NCI-H226 (cell line): ENCODE measurements at places on chromosomes 6 and 20.

DNA sequence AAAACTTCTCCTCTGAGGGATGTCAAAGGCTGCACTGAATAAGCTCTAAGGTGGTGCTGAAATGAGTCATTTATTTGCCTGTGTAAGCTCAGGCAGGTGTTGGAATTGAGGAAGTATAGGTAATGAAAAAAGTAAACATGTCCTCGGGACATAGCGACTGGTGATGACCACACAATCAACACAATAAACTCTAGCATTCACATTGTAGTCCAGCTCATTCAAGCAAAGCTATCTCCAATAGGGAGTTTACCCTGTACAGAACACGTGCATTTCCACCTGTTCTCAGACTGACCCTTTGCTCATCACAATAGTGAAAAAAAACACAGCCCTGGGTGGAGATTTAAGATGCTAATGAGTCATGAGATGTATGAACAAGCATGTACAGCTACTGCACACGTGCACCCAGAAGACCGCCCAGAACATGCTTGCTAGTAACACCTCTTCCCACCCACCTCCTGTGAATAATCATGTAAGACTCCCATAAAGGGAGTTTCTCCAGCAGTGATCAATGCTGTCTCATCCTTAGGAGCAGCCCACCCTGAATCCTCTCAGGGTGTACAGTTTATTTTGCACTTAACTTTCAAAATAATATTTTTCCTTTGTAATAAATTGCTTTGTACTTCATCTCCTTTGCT is 33.0 kb upstream of the POU5F1 start:
- peak; percentile 69 for DNase-seq

DNA sequence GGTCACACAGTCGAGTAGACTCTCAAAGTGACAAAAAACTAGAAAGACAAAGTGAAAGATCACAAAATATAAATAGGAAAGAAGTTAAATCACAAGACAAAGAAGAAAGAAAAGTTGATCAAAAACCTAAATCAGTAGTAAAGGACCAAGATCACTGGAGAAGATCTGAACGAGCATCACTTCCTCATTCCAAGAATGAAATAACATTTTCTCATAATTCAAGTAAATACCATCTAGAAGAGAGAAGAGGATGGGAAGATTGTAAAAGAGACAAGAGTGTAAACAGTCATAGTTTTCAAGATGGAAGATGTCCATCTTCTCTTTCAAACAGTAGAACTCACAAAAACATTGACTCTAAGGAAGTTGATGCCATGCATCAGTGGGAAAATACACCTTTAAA is 31.6 kb upstream of the GJA10 start:
- no peak for DNase-seq

GRCh38 chr20:16803965-16804792 is 56.0 kb downstream of the OTOR start:
- DNase-seq = no peak

GRCh38 chr6:166221040-166221439 is 53.4 kb upstream of the TBXT start:
- no peak for DNase-seq

DNA sequence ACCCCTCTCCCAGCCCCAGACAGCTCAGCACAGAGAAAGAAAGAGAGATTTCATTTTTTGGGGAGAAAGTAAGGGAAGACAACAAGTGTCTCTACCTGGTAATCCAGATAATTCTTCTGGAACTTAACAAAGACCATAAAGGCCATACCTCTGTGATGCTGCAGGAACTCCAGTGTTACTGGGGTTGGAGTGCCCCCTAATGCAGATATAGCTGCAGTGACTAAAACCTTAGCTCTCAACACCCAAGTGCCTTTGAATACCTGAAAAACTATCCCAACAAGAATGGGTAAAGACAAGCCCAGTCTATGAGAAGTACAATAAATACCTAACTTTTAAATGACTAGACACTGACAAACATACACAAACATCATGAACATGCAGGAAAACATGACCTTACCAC is 365.3 kb upstream of the PTCHD4 start:
- no peak for DNase-seq

- DNase-seq = no peak
Observed at GRCh38 chr6:133392641-133393040, 151.5 kb downstream of the EYA4 start.

DNA sequence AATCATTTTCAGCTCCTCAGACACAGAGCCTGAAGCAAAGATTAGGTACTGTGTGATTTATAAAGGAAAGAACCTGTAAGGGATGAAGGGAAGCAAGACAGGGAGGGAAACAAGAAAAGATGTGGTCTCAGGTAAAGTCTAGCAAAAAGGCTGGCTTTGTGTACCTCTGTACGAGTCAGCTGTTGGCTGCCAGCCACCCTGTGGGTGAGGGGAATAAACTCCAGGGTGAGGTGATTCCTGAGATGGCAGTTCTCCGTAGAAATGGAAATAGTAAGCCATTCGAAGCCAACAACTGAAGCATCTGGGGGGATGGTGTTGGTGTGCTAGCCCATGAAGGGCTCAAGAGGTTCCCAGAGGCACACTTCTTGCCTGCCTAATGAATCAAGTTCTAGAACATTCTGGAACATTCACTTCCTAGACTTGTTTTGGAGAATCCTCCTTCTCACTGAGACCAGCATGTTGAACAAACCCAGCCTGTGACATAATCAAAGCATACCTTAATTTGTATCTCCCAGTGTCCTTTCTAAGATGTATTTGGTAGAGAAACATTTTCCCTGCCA is 10.6 kb upstream of the TTPAL start:
- no peak for DNase-seq

- DNase-seq = no peak
Observed at GRCh38 chr20:50138120-50138478, 15.4 kb downstream of the PEDS1 start.

DNA sequence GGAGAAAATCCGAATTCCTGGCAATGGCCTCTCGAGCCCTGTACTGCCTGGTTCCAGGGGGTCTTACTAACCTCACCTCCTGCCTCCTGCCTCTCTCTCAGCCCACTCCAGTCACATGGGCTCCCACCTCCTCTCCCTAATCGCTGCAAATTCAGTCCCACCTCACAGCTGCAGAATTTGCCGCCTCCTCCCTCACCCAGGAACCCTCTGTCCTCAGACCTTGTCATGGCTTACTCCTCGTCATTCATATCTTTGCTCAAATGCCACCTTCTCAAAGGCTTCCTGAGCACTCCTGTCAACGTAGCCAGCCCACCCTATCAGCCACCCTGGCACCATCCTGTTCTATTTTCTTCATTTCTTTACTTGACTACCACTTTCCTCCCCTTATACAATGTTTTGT is 89.0 kb downstream of the SLC2A10 start:
- no peak for DNase-seq

GRCh38 chr6:92354270-92354829 is 1065.0 kb downstream of the EPHA7 start:
- DNase-seq = no peak

GRCh38 chr6:154511791-154512190 is 1.3 kb upstream of the CNKSR3 start:
- DNase-seq = no peak

DNA sequence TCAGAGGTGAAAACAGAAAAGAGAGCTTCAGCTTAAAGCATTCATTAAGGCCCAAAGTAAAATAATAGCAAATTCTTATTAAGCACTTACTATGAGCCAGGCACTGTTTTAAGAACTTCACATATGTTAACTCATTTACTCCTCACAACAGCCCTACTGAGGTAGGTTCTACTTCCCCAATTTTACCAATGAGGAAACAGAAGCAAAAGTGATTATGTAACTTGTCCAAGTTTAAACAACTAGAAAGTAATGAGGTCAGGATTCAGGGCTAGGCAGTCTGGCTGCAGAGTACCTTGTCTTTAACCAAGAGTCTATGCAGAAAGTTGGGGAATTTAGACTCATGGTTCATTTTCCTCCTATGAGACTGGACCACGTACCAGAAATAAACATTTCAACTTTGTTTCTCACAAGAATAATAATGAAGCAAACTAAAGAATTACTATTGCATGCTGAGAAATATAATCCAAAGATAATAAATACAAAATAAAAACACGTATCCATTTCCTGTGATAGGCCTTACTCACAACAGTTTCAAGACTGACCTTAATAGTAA is 3.8 kb downstream of the COL21A1 start:
- no peak for DNase-seq

GRCh38 chr6:44104481-44105021 is 22.7 kb downstream of the MRPL14 start:
- DNase-seq = no peak

- DNase-seq = no peak
Observed at GRCh38 chr6:26284537-26285142, 80.4 kb upstream of the BTN3A2 start.
